ENCODE measurements at places on chromosomes 3 and 15.

- no peak for DNase-seq
Measured at GRCh38 chr3:81419228-81419627, 342.2 kb downstream of the GBE1 start.

DNA sequence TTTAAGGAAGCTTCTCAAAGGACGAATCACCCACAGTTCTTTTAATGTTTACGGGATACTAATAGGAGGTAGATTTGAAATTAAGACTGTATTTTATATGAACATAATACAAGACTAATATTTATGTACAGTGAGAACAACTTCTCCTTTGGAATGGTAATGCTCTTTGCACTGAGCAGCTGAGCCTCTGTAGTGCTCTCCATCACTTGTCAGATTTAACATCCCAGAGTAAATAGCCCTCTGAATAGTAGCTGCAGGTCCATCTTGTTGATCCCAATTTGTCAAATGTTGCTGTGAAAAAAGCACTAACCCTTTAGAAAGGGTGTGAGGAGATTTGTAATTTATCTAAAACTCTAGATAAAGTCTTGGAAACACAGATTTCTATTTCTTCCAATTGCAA, 351.4 kb upstream of the KCNMB2 start:
- DNase-seq = no peak

- no peak for DNase-seq
Measured at GRCh38 chr15:92661956-92662355, 6.4 kb upstream of the FAM174B start.

DNA sequence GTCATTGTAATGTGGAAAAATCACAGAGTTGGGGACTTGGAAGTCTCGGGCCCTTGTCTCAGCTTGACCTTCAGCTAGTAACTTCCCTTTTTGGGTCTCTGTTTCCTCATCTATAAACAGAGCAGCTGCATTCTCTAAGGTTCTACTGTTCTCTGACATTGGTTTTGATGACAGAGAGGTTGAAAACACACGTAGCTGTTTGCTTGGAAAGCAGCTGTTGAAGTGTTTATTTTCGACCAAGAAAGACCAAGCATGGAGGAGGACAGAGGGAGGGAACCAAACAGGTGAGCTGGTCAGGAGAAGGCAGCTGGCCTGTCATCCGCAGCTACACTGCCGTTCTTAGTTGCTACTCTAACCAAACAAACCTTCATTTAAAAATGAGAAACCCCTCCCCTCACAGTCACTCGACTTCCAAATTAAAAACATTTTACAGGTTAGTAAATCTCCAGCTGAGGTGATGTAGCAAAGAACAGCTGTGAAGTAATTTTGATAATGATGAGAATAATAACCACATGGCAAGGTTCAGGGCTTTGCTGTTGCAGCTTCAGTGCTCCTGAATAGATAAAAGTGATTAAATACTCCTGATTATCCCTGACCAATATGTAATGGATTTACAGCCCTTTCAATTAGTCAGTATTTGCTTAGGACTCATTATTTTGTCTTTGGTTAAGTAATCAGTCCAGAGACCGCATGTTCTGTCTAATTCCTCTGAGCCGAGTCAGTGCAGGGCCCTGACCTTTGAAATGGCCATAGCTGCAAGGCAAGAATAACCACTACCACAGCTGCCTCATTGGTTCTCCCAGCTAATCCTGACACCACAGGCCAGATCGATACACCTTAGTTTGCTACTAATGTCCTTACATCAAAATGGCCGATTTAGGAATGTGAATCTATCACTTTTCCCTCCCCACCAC, 65.3 kb downstream of the MEIS2 start:
- peak; percentile 41 for DNase-seq

- DNase-seq = no peak
Measured at GRCh38 chr3:10628891-10629670, 123.7 kb upstream of the ATP2B2 start.

Measured in GM04504 (cell line).